ENCODE measurements at places on chromosomes 12 and 14.

- no peak for DNase-seq
Observed at GRCh38 chr12:16526693-16527092, 79.3 kb downstream of the LMO3 start.

DNA sequence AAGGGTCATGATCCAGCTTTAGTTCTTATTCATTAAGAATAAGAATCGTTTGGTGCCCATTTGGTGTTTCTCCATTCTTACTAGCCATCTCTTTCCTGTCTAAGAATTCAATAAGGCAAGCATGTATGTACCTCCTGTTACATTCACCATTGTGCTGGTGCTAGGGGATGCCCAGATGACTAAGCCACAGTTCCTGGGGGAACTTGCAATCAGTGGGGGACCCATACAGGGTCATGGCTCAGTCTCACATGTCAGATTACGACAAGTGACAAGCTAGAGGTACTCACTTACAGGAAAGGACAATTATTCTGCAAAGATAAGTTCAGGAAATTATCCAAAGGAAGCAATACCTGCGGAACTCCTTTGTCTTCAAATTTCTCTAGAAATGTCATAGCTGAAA, 125.4 kb downstream of the STXBP6 start:
- DNase-seq: no peak

DNA sequence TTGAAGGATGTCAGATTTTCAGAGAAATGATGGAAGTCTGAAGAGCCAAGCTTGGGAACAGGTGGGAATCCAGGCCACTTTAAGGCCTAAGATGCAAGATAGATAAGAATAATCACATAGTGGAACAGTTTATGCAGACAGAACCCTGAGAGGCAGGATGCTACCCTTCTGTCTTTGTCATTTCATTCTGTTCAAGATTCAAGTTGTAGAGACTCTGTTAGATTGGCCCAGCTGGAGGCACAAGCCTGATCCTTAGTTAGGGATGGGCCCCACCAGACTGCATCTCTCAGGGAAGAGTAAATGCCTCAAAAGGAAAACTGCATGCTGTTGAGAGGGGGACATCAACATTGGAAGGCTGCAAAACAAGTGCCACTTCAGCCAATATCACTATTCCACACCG, 287.0 kb downstream of the PCNX1 start:
- DNase-seq: no peak

- DNase-seq: no peak
Observed at GRCh38 chr12:130288691-130289090, 49.0 kb upstream of the PIWIL1 start.

- no peak for DNase-seq
Observed at GRCh38 chr12:6788972-6789924, at the start of gene CD4. Gene CD4, plus strand, starts transcription at chr12:6789528. Its CDS starts 10,611 bp downstream, at chr12:6800139.

DNA sequence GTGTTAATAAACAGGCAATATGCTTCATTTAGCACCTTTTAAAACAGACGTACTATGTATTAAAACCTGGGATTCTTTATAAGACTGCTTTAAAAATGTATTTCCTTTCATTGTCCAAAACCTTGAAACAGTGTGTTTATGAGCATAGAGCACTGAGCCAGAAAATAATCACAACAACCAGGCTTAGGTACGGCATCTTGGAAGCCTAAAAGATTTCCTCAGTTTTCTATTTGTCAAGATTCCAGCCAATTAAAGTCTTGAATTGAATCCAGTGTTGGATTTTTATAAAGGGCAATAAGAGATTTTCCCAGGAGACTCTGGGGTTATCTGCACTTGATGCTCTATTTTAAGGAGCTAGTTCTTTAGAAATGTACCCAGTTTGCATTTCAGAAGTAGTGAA, 80.3 kb downstream of the GRIP1 start:
- DNase-seq: no peak

DNA sequence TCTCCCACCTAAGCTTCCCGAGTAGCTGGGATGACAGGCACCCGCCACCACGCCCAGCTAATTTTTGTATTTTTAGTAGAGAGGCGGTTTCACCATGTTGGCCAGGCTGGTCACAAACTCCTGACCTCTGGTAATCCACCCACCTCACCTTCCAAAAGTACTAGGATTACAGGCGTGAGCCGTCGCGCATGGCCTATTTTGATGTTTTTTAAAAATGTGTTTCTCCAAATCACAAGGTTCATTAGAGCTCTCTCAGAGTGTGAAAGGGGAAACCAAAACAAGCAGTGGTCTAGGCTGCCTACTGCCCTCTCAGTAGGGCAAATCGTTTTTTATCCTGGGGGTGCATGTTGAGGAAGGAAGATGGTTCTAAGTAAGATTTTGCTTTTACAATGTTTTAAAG, 211.5 kb downstream of the PIK3C2G start:
- DNase-seq: no peak

GRCh38 chr14:33642080-33642479, 308.8 kb downstream of the EGLN3 start:
- no peak for DNase-seq

GRCh38 chr12:12511895-12512711, 50.6 kb downstream of the DUSP16 start:
- DNase-seq: no peak

DNA sequence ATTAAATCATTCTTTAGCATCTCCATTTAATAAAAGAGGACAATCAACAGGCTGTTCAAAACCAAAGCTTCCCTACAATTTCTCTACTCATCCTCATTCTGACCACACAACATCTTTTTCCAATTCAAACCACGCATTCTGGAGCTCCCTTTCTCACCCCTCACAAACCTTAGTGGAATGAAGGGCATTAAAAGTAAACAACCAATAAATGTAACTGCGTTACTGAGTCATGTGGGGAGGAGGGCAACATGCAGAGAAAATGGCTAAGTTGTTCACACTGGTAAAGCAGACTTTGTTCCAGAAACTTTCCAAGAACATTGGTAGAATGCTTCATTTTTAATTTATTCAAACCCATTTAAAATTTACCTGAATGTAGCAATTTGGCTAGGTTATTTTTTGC, 19.6 kb downstream of the SOX5 start:
- DNase-seq: no peak

- no peak for DNase-seq
Observed at GRCh38 chr14:68819260-68819691, 26.4 kb upstream of the ZFP36L1 start.

DNA sequence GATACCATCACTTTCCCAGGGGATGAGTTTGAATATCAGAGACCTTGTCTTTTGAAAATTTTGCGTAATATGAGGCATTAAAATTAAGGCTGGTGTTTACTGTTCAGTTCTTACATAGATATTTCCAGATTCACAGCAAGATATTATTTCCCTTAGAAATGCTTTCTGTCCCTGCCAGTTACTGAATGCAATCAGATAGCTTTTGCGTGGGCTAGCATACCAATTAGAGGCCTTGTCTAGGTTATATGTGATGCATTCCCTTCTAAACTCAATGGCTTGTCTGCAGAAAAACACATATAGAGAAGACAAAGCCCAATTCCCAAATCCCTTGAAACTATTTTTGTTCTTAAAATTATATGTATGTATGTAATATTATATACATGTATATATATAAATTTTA, 167.8 kb downstream of the RMST start:
- DNase-seq: no peak

GRCh38 chr12:16271062-16271461, 6.4 kb downstream of the SLC15A5 start:
- DNase-seq: no peak

GRCh38 chr12:25977047-25977446, 18.6 kb downstream of the RASSF8 start:
- DNase-seq: no peak

- no peak for DNase-seq
Observed at GRCh38 chr12:509500-509899, 49.8 kb downstream of the B4GALNT3 start.

DNA sequence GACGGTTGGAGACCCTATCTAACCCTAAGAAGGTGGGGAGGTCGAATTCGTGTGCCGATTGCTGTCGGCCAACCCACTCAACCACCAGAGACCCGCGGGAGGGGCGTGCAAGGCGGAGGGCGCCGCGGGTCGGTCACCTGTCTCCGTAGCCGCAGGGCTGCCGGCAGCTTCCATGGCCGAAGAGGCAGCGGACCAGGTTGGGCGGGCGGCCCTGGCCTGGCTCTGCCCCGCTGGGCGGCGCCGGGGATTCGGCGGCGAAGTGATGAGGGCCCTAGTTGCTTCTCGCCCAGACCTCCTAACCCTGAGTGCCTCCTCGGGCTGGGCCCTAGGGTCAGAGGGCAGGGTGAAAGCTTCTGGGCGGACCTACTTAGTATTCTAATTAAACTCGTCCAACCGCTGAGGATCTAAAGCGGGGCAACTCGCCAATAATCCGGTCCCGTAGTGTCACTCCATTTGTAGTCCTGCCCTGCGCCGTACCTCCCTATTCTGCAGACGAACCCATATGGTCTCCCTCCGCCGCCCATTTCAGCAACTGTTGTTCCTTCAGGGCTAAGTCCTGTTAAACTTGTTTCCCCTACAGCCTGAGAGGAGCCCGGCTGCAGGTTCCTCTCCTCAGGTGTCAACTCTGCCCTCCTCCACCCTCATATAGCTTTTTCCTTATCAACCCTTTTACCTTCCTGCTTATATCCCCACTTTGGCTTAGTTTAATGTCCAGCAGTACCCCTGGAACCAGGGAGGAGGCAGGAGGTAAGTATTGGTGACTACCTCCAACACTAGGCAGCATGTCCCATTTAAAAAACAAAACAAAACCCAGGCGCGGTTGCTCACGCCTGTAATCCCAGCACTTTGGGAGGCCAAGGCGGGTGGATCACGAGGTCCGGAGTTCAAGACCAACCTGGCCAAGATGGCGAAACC, at the start of gene PYM1:
Gene PYM1, minus strand, starts transcription at position 307 of the 915 bp plus-strand sequence. Its CDS starts 133 bp downstream, at position 174.
- DNase-seq: no peak

Data from NCI-H1105 (cell line).